Dermis blood vessel endothelial cell (primary cell): ENCODE measurements at places on chromosomes 7 and 10. TPM values are rescaled to one million over a fixed set of nuclear protein-coding genes. Genes with fewer than 3 reads are reported as not detected.

GRCh38 chr10:121595806-121596688, 2.2 kb downstream of the FGFR2 start:
- no peak for DNase-seq

GRCh38 chr10:48404646-48405045, 98.2 kb downstream of the MAPK8 start:
- DNase-seq: no peak

DNA sequence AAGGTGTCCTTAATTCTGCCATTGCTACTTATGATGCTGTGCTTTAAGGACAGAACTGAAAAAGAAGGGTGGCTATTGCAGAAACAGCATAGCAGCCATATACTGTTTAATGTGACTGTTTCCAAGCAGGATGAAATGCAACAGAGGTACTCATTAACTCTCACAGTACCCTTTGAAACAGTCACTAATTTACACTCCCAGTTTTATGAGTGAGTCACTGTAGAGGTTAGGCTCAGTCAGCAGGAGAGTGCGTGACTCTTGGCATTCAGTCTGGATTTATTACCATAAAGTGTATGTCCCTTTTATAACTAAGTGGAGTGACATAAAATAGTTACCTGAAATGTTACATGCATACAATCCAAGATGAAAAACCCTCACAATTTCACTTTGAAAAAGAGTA, 27.7 kb downstream of the ALDH18A1 start:
- DNase-seq: no peak

Gene RNF148
- total RNA-seq: 1.3 and 2.6 TPM in 2 replicates

DNA sequence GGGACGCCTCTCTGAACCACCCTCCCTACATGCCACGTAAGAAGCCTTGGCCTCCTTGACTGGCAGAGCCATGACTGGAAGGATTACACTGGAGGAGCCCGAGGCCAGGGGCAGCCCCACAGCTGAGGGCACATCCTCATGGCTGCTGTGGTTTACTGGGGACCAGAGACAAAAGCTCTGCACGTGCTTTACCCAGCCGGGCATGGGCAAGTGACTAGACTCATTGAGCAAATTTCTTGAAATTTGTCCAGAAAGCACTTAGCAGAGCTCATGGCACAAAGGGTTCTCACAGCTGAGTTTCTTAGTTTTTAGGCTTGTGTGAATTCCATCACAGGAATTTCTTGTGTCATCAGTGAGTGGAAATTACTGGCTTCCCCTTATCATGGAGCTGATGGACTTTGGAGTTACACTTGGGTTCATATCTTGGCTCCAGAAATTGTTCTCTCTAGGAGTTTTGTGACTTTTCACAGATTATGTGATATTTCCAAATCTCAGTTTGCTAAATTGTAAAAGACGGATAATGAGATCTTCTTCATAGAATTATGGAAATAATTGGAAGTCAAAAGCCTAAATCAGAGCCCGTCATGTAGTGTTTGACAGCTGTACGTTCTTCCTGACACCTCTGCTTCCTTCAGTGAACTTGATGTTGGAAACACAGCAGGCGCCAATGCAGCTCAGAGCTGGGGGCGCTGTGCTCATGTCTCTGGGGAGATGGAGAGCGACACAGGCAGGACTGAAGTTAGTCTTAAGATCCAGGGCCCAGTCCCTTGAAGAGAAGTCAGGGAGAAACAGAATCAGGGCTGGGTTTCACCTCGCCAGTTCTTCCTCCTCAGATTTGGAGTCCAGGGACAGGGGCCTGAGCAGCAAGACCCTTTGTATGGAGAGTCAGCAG, 47.7 kb upstream of the MGAM2 start:
- DNase-seq: no peak

- peak; percentile 41 for DNase-seq
These were observed 673.1 kb downstream of the TNS3 start for GRCh38 chr7:46908770-46909169.

Gene GHITM
- 192 and 193 TPM in 2 replicates for total RNA-seq

Gene SEMA3D
- 3.0 and 20.4 TPM in 2 replicates for total RNA-seq

GRCh38 chr7:130145424-130146100, 59.6 kb downstream of the TMEM209 start:
- DNase-seq: no peak

GRCh38 chr7:27897001-27897400, 157.0 kb downstream of the TAX1BP1 start:
- peak; percentile 44 for DNase-seq

GRCh38 chr10:58642283-58642682, 129.6 kb downstream of the BICC1 start:
- DNase-seq: no peak

DNA sequence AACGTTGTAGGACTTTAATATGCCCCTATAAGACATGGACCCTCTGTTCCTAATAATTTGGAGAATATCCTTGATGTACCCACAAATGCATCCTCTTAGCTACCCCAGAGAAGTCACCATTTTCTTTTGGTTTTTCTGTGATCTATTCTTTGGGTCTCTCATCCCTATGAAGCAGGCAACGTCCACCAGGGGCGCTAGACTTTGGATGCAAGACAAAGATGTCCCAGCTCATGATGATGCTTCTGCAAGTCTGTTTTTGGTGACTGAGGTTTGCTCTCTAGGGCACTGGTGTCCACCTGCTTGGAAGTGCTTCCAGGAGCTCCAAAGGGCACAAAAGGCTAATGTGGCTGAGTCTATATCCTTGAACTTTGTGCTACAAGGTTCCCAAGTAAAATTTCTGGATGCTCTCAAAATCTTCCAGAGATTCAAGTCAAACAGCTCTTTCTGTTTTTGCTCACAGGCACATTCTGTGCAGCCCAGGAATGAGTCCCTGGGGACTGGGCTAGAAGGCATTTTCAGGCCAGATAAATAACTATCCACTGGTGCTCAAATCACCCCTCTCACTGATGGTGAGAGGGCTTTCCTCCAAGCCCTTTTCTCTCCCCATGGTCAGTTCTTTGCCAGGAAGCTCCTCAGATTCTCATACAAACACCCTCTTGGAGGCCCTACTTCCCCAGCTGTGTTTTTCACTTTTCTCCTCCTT, 166.4 kb downstream of the C7orf25 start:
- DNase-seq: peak; percentile 19

DNA sequence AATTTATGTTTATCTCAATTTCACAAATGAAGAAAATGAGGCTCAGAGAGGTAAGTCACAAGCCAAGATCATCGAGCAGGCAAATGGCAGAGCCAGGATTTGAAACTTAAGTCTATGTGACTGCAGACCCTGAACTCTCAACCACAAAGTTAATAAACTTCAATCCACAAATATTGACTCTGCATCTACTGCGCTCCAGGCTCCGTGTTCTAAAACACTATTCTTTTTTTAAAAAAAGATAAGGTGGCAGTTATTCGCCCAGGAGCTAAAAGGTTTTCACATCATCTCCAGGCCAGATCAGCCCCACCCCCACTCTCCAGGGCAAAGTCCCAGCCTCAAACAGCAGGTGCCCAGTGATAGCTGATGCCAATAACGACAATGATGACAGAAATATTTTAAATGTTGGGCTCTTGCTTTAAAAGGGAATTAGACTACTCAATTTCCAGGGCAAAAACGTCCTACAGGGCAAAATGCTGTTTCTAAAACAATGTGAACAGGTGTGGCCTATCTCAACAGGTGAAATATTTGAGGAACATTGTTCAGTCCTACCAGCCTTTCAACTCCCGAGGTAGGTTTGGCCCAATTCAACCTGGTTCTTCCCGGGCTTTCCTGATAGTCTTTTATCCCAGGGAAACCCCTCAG, 85.2 kb downstream of the SORBS1 start:
- DNase-seq: no peak

- no peak for DNase-seq
These were observed 107.3 kb downstream of the ZMIZ1 start for GRCh38 chr10:79176052-79176501.

DNA sequence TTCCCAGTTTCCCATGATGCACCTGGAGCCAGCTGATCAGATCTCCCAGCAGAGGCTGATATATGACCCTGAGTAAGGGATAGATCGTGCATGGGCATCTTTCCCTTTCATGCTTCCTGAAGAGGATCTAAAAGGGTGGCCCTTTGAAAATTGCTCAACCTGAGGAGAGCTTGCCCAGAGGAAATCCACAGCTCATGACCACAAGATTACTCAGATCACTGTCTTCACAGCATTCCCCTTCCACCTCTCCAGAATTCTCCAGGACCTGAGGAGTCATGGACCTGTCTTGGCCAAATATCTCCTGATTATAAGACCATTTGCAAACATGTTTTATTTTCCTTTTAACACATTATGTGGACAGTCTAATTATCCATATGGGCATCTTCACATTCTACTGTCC, 328.1 kb downstream of the LHFPL3 start:
- DNase-seq: no peak

DNA sequence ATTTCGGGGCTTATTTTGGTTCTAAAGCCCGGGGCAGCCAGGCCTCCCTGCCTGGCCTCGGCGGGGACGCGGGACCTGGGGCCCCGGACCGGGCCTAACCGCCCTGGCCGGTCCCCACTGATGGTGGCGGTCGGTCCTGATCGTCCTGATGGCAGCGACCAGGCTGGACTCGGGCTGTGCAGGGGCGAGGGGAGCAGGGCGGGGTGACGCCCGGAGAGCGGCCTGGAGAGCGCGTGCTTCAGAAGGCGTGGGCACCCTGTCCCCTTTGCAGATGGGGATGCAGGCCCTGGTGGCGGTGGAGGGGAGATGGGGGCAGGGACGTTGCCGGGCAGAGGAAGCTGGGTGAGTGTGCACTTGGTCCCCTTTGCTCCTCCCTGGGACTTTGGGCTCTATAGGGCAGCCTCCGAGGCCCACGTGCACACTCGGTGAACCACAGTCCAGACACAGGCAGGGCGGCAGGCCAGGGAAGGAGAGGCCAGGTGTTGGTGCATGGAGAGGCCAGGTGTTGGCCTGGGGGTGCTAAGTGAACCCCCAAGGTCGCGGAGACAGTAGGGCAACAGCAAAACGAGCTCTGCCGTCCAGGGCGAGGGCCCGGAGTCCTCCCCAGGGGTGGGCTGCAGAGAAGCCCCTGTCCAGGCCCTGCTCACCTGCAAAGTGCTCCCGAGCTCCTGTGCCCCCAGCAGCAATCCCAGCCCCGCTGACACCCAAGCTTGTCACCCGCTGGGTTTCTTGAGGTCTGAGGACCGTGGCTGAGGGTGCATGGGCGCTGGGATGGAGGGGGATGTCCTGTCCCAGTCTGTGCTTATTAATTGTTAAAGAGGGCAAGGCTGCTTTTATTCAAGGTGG, 42.4 kb upstream of the FAM20C start:
- peak; percentile 49 for DNase-seq

DNA sequence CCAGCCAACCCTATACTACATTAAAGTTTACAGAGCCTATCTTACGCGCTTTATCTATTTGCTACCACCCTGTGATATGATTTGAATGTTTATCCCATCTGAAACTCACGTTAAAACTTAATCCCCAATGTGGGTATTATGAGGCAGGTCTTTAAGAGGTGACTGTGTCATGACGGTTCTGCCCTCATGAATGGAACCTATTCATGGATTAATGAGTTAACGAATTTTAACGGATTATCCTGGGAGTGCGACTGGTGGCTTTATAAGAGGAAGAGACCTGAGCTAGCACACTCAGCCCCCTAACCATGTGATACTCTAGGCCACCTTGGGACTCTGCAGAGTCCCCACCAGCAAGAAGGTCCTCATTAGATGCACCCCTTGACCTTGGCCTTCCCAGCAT, 37.8 kb downstream of the SRPK2 start:
- no peak for DNase-seq

- peak; percentile 50 for DNase-seq
These were observed 9.2 kb upstream of the FOXP2 start for GRCh38 chr7:114405427-114405826.

DNA sequence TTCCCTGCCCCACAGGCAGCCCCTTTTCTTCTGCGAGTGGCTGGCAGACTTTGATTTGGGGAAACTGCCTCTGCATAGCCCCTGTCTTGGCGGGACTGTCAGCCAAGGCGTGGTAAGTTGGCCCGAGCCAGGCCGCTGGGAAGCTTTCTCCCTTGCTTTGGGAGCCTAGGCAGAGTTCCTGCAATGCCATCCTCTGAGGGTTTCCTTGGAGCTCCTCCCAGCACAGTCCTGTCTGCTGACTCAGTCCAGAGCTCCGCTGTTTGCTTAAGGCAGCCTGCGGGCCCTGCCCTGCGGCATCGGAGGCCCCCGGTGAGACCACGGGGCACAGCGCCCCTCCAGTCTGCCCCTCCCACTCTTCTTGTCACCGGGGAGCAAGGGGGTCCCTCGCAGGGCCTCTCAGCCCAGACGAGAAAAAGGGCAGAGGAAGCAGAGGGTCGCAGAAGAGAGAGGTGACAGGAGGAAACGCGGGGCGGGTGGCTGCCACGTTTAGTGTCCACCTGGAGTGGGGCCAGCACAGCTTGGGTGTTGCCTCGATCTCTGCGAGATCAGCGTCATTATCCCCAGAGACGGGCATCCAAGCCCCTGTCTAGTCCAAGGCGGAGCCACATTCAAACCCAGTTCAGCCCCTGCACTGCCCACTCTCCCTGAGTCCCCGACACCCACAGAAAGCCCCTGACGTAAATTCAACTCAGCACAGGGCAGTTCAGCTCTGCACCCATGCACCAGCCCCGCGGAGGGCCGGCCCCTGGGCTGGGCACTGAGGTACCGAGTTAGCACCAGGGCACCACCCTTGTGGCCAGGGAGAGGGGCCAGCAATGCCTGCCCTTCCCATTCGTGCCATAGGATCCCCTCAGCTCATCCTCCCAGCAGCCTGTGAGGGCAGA, 59.0 kb upstream of the CHST15 start:
- DNase-seq: peak; percentile 70

- DNase-seq: peak; percentile 63
These were observed 15.8 kb upstream of the BNIP3 start for GRCh38 chr10:131997366-131998049.

Gene STX1A
- total RNA-seq: 10.7 and 11.4 TPM in 2 replicates

Gene NANOS1
- 0.09 and 0.17 TPM in 2 replicates for total RNA-seq

DNA sequence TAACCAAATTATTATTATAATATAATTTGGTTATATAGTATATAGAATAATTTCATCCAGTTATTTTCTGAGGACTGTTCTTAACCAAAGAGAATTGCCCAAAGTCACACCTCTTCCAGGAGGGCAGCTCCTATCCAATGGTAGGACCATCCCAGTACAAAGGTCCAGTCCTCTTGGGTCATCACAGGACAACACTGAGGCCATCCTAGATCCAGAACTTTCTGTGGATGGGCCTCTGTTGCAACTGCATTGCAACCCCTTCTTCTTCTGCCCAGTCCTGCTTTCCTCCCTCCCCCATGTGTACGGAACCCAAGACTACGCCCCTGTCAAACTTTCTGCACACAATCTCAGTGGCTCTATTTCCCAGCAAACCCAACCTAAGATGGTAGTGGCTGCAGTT, 5.4 kb upstream of the HABP2 start:
- DNase-seq: no peak

Gene SFXN2
- 7.1 and 13.7 TPM in 2 replicates for total RNA-seq

- no peak for DNase-seq
These were observed 315.5 kb downstream of the RPS24 start for GRCh38 chr10:78349165-78349516.

Gene EPHB6
- total RNA-seq: under 0.01 and 0.09 TPM in 2 replicates

- DNase-seq: no peak
These were observed 17.3 kb upstream of the INPP5A start for GRCh38 chr10:132520177-132520811.

Gene GUSB
- total RNA-seq: 40.2 and 48.1 TPM in 2 replicates
